Ovary (tissue), 10 donors: ENCODE measurements at places on chromosomes 4 and X.

DNA sequence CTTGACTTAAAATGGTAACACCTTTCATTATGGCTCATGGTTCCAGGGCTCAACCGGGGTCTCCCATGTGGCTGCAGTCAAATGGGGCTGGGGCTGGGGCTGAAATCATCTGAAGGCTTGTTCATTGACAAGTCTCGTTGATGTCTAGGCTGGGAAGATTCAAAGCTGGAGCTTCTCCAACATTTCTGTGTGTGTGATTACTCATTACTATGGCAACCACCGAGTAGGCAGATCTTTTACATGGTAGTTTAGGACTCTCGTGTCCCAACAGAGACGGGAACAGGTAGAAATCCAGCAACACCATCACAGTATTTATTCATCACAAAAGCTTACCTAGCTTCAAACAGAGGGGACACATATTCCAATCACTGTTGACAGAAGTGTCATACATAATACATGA, 7.8 kb downstream of the YTHDC1 start:
- DNase-seq, result no peak

DNA sequence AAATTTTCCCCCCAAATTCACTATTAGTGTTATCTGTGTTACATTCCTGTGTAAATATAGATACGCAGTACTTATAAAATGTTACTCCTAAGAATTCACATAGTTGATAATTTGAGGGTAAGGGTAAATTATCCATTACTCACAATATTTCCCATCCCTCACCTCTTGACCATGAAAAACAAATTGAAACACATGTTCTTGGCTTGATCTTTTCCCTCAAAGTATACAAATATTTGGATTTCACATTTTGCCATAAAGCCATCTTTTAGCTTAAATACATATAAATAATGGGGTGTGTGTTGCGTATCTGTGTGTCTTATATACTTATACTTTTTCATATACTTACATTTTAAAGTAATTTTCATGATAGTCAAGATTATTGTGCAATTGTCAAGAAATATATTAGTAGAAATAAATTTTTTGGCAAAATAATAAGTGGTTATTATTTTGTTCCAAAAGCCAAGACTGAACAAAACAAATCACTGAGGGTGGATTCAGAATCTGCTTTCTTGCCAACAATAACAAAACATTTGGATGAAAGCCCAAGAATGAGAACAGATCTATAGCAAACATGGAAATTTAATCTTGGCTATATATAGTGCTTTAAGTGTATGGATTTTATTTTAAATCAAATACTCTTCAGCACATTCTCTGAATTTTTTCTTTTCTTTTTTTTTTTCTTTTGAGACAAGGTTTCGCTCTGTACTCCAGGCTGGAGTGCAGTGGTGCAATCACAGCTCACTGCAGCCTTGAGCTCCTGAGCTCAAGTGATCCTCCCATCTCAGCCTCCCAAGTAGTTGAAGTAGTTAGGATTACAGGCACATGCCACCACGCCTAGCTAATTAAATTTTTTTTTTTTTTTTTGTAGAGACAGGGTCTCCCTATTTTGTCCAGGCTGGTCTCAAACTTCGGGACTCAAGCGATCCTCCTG, 48.5 kb upstream of the PRSS48 start:
- no peak for DNase-seq

DNA sequence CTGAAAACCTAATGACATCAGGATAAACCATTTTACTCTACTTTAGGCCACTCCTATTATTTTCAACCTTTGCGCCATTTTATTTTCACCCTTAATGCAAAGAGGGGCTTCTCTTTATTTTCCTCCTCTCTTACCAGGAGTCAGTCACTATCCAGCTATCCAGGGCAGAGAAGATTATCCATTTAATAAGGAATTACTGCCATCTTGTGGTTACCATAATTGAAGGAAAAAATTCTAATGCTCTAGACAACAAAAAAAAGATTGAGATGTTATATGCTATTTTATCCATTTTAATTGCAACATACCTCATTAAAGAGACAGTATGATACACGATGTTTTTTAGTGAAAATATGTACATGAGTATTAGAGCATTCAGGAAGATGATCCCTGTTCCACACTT, 514.5 kb upstream of the FAM241A start:
- no peak for DNase-seq

DNA sequence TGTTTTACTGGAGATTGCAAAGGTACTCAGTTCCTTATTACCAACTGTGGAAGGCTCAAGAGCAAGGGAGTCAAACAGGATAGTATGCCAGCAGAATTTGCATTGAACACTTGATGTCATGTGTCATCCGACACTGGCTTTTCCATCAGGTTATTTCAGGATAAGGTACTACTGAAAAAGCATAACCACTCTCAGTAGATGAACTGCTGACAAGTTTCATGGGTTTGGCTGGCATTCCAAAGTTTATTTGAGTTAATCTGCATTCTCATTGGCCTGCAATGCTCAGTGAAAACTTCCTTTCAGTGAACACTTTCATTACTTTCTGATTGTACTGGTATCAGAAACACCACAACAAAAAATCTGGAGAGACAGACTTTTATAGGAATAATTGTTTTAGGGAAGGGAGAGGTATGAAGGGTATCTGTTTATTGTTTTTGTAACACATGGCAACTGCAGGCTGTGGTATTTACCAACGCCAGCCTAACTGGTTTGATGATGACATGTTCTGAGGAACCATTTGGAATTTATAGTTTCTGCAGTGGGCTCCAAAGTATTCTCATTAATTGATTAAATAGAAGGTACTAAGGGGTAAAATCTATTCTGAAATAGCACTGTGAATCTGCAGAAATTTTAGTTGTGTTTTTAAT, 345.7 kb upstream of the NR3C2 start:
- DNase-seq, result no peak

- DNase-seq, result no peak
Observed at GRCh38 chr4:145984563-145984962, 45.9 kb upstream of the ZNF827 start.
